ENCODE measurements at places on chromosomes 3 and 15.

DNA sequence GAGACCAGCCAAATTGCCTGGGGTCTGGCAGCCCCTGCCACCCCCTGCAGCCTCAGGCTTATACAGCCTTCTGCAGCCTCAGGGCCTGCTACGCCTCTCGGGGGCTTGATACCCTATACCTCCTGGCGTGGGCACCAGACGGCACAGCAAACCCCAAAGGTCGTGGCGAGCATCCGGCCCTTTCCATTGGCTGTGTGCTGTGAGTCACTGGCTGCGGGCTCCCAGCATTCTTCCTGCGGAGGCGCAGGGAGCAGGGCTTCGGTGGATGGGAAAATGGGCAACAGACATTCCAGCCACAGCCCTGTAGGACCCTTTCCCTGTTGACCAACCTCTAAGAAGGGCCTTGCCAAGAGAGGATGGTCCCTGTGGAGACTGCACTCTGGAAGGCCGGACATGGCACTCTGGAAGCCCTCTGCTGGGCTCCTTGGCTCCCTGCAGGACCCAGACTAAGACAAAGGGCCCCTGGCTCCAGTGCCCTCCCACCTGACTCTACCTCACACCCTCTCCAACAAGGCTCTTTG is 59.6 kb downstream of the ITGA11 start:
- no peak for DNase-seq

- DNase-seq, result no peak
Observed at GRCh38 chr3:159627229-159627628, 361.4 kb upstream of the IL12A start.

GRCh38 chr3:132416807-132417694 is at the start of gene DNAJC13:
DNAJC13 (plus strand) TSS chr3:132417502; CDS start chr3:132434551, 17,049 bp downstream.
- DNase-seq, result peak; percentile 89

GRCh38 chr3:45677841-45678240 is 11.4 kb upstream of the SACM1L start:
- DNase-seq, result no peak

DNA sequence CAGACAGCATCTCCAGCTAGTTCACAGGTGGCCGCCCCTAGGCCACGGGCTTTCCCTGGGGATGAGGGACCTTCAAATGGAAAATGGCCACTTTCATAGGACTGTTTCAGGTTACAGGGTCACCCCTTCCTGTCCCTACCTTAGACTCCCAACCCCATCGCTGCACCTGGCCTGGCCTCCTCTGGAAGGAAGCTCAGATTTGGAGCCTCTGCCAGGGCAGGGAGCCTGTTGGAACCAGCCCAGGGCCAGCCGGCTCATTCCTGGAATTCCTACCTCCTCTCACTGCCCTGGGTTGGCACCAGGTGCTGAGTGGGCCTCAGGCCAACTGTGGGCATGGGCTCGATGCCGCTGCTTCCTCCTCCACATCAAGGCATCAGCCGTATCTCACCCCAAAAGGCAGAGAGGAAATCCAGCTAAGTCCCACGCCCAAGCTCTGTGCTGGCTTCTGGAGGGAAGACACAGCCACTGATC is 42.2 kb downstream of the KLHL25 start:
- DNase-seq, result no peak

GRCh38 chr3:126345641-126346460 is 11.4 kb downstream of the KLF15 start:
- DNase-seq, result no peak

DNA sequence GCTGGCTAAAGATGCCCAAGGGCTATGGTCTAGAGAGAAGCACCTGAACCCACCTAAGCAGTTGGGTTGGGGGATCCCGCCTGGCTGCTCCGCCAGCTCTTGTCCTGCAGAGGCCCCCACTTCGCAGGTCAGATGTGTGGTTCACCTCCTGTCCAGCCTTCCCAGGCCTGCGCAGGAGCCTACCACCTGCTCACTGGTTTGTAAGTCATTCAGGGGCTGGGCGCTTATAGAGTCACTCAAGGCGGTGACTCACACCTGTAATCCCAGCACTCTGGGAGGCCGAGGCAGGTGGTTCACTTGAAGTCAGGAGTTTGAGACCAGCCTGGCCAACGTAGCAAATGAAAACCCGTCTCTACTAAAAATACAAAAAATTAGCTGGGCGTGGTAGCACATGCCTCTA is 3.9 kb upstream of the FURIN start:
- DNase-seq, result no peak

DNA sequence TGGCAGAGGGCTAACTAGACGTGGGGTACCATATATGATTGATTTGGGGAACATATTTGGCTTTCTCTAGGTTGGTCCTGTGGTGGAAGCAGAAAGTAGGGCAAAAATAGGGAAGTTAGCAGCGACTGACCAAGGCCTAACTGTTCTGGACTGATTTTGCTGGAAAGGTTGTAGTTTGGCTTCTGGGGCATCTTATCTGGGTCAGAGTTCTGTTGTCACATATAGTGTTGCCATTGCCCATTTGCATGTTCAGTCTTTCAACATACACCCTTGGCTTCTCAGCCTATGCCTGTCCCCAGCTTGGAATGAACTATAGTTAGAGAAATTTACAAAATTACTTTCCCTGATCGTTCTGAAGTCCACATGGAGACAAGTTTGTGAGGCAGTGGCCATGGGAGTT is 426.5 kb downstream of the TBC1D5 start:
- no peak for DNase-seq

- no peak for DNase-seq
Observed at GRCh38 chr3:186580785-186581184, 10.3 kb downstream of the DNAJB11 start.

Data from CD8-positive, alpha-beta memory T cell (primary cell).